ENCODE measurements at places on chromosomes 3 and 15. TPM values are rescaled to one million over a fixed set of nuclear protein-coding genes. Genes with fewer than 3 reads are reported as not detected.

TUSC7 gene
- total RNA-seq: not detected

DNAJA4 gene
- total RNA-seq: 4.6 TPM

TERC gene
- total RNA-seq: 12.4 TPM

DNA sequence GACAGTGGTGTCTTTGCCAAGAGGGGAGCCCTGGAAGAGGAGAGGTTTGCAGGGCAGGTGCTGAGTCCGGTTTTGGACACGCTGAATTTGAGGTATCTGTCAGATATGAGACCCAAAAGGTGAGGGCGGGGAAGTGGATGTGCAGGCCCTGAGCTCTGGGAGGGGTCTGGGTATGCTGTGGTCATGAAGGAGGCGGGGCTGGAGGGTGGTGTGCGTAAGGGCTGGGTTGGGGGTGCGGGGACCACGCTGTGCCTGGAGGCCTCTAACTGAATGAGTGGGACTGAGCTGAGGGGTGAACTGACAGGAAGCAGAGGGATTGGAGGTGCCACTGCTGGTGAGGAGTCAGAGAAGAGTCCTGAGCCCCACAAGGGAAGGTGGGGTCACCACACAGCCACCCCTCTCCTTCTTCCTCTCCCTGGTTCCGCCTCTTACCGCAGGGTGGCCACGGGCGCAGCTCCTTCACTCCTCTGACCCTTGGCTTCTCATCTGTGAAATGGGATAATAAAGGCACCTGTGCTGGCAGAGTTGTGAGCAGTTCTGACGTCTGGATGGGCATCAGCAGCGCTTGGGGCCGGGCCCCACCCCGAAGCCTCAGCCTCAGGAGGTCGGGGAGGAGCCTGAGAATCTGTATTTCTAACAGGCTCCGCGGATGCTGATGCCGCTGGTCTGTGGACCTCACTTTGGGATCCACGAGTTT is 28.8 kb downstream of the PSTPIP1 start:
- no peak overlapping the region for H3K4me3 ChIP-seq
- no peak for DNase-seq
- H3K27me3 ChIP-seq: peaks cover 34% of the 10 kb centered on the region
- no peak overlapping the region for H3K27ac ChIP-seq
- H3K4me1 ChIP-seq: no peaks in the 10 kb centered on the region
- no peaks in the 10 kb centered on the region for H3K36me3 ChIP-seq

DNA sequence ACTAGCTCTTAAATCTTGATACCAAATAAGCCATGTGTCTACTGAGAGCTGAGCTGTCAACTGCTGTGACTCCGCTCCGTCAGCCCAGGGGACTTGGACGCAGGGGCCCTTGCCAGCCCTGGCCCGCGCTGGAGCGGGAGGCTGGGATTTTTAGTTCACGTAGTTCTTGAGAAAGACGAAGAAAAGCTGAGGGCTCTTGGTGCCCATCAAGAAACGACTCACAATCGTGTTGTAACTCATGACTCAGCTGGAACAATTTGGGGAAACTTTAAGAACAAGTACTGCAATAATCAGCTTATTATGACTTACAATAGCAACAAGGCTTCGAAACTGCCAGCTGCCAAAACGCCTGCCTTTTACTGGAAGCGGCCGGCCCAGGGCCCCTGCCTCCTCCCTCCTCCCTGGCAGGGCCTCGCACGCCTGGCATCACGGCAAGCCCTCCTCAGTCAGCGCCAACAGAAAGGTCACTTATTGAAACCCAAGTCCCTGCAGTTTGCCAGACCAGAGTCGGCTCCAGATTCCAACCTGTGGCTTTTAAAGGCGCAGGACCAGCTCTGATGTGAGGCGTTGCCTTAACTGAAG is 60.3 kb downstream of the RGMA start:
- peaks cover 13% of the 10 kb centered on the region for H3K36me3 ChIP-seq
- H3K4me1 ChIP-seq: peaks cover 4% of the 10 kb centered on the region
- no peak for DNase-seq
- H3K4me3 ChIP-seq: no peak overlapping the region
- peak overlapping the region; percentile 37 for H3K27ac ChIP-seq

DOCK3 gene
- 10.0 TPM for total RNA-seq

GRCh38 chr15:64324165-64324877 is 31.7 kb downstream of the CSNK1G1 start:
- no peak overlapping the region for H3K27ac ChIP-seq
- no peaks in the 10 kb centered on the region for H3K4me1 ChIP-seq
- H3K27me3 ChIP-seq: no peaks in the 10 kb centered on the region

C2CD4A gene
- total RNA-seq: 0.17 TPM

DNA sequence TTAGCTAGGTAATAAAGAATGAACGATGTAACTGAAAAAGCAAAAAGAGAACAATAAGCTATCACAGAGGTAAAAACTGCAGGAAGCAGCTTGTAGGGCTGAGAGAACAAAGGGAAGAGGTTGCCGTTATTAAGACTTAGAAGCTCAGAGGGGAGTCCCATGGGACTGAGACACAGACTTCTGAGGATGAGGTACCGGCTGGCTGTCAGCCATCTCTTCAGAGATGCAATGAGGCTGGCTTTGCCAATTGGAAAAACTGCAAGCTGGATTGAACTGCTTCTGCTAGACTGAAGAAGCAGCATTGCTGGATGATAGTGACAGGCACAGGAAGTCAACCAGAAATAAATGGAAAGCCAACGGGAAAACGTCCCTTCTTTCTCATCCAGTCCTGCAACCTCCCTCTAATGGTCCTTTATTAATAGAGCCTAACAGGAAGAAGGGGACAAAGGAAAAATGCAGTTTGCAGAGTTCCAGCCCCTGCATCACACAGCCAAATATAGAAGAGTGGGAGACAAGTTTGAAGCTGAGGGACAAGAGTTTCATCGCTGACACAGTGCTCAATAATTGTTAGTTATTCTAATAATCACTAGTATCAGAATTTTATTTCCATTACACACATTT is 21.1 kb upstream of the KLHL6 start:
- H3K27ac ChIP-seq: no peak overlapping the region
- no peak overlapping the region for H3K4me3 ChIP-seq
- H3K4me1 ChIP-seq: no peaks in the 10 kb centered on the region
- no peaks in the 10 kb centered on the region for H3K36me3 ChIP-seq

CYP8B1 gene
- total RNA-seq: not detected

MESP2 gene
- not detected for total RNA-seq

DNA sequence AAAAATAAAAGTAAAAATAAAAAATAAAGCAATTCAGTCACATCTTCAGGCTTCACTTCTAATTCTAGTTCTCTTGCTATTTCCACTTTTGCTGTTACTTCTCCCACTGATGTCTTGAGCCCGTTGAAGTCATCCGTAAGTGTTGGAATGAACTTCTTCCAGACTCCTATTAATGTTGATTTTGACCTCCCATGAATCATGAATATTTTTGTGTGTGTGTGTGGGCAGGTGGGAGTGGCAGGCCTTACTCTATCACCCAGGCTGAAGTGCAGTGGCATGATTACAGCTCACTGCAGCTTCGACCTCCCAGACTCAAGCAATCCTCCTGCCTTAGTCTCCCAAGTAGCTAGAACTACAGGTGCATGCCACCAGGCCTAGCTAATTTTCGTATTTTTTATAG is 10.7 kb downstream of the USP4 start:
- H3K27me3 ChIP-seq: no peaks in the 10 kb centered on the region
- H3K36me3 ChIP-seq: peaks cover 28% of the 10 kb centered on the region
- no peaks in the 10 kb centered on the region for H3K4me1 ChIP-seq
- no peak overlapping the region for H3K27ac ChIP-seq
- H3K4me3 ChIP-seq: no peak overlapping the region

GRCh38 chr15:65020419-65020818 is 9.0 kb downstream of the MTFMT start:
- H3K4me1 ChIP-seq: peaks cover 4% of the 10 kb centered on the region
- no peak overlapping the region for H3K4me3 ChIP-seq
- peaks cover 18% of the 10 kb centered on the region for H3K36me3 ChIP-seq
- no peak overlapping the region for H3K27ac ChIP-seq
- no peak for DNase-seq

CLDN18 gene
- 19.5 TPM for total RNA-seq

DNA sequence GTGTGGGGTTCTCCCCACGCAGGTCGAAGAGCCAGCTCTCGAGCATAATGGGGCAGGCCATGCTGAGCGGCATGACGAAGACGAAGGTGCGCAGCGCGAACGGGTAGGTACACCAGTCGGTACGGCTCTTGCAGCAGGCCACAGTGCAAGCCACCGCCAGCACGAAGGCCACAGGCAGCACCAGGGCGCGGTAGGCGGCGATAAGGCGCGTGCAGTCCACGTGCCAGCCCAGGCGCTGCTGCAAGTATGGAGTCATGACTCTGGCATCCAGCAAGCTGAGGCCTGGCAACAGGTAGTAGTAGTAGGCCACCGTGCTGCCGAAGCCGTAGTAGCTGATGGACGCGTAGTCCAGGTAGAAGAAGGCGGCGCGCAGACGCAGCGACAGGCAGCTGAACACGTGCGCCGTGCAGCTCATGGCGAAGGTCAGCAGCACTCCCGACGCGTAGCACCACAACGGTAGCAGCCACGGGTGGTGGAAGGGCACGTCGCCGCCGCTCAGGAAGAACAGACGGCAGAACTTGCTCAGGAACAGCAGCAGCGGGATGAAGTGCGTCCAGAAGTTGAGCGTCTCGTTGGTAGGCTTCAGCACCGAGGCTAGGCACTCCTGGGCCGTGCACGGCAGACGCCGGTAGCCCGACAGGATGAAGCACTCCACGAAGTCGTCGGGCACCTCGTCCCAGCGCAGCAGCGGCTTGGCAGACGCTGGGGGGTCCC is 797 bp downstream of the PAQR9 start:
- H3K27me3 ChIP-seq: peaks cover 22% of the 10 kb centered on the region
- peaks cover 9% of the 10 kb centered on the region for H3K4me1 ChIP-seq
- H3K4me3 ChIP-seq: peak overlapping the region; percentile 83
- peak overlapping the region; percentile 94 for H3K27ac ChIP-seq
- DNase-seq: no peak

FBXL22 gene
- 0.31 TPM for total RNA-seq

DNA sequence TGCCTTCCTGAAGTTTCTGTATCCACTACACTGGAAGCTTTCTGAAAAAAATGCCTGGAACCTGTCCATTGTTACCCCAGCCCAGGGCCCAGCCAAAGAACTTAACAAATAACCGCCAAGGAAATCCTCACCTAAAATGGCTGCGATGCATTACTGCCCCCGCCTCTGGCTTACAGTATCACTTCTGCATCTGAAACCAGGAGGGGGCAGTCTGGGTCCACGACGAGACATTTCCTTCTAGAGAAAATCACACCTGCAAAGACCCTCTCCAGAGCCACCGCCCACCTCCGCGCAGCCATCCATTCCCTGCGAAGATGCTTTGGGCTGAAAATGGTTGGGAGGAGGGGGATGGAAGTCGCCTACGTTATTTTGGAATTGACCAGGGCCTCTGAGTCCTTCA is 22.4 kb upstream of the CELF6 start:
- H3K27ac ChIP-seq: peak overlapping the region; percentile 24
- H3K36me3 ChIP-seq: no peaks in the 10 kb centered on the region
- H3K4me3 ChIP-seq: no peak overlapping the region
- no peak for DNase-seq
- no peaks in the 10 kb centered on the region for H3K27me3 ChIP-seq
- no peaks in the 10 kb centered on the region for H3K4me1 ChIP-seq

RPP25 gene
- total RNA-seq: 0.74 TPM

- no peak for DNase-seq
- H3K4me3 ChIP-seq: no peak overlapping the region
- H3K27me3 ChIP-seq: no peaks in the 10 kb centered on the region
- H3K27ac ChIP-seq: no peak overlapping the region
- H3K4me1 ChIP-seq: no peaks in the 10 kb centered on the region
Observed at GRCh38 chr15:39613271-39613670, 32.4 kb downstream of the THBS1 start.

GRCh38 chr15:56871185-56871584 is 47.3 kb upstream of the TCF12 start:
- DNase-seq: no peak
- H3K27ac ChIP-seq: peak overlapping the region; percentile 69
- H3K27me3 ChIP-seq: no peaks in the 10 kb centered on the region
- peaks cover 16% of the 10 kb centered on the region for H3K4me1 ChIP-seq
- no peak overlapping the region for H3K4me3 ChIP-seq
- no peaks in the 10 kb centered on the region for H3K36me3 ChIP-seq

DNA sequence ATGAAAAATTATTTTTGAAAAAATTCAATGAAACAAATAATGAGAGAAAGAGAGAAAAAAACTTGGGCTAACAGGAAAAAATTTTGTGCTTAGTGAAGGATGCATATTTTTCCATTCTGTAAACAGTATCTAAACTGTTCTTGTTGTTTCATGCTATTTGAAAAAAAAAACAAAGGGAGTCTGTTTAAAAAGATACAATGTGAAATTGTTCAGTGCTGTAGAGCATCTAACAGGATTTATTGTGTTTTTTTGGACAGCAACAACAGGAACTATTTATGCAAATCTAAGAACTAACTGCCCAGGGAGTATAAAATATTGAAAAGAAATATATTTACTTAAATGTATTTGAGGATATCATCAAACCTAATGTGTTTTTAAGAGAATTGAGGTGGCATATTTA is 55.1 kb downstream of the PEX5L start:
- no peak overlapping the region for H3K4me3 ChIP-seq
- no peaks in the 10 kb centered on the region for H3K4me1 ChIP-seq
- no peak overlapping the region for H3K27ac ChIP-seq
- DNase-seq: no peak

CTXN2 gene
- 0.38 TPM for total RNA-seq

NMNAT3 gene
- total RNA-seq: 3.5 TPM

GRCh38 chr3:187188931-187189330 is 8.4 kb upstream of the RTP1 start:
- H3K36me3 ChIP-seq: no peaks in the 10 kb centered on the region
- H3K27me3 ChIP-seq: peaks cover 6% of the 10 kb centered on the region
- no peak overlapping the region for H3K27ac ChIP-seq
- peaks cover 3% of the 10 kb centered on the region for H3K4me1 ChIP-seq
- no peak for DNase-seq
- no peak overlapping the region for H3K4me3 ChIP-seq

PRSS50 gene
- total RNA-seq: 1.9 TPM

NR1I2 gene
- 0.62 TPM for total RNA-seq

HGD gene
- total RNA-seq: 11.9 TPM

DNA sequence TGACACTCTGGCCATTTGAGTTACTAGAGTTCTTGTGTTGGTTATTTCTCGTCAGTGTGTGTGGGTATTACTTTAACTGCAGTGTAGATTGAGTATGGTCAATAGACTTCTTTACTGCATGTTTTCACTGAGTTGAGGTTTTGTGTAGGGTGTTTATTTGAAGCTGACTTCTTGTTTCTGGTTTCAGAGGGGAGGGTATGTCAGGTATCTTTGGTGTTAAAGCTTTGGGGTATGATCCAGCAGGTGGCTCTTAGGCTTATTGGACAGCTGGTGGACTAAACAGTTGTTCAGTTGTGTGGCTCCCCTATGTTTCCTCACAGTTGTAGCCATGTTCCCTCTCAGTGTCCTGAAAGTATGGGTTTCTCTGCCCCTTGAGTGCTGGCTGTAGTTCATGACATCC is 72.0 kb downstream of the AKAP13 start:
- H3K36me3 ChIP-seq: peaks cover 38% of the 10 kb centered on the region
- no peak overlapping the region for H3K27ac ChIP-seq
- H3K27me3 ChIP-seq: no peaks in the 10 kb centered on the region
- no peak overlapping the region for H3K4me3 ChIP-seq

DNA sequence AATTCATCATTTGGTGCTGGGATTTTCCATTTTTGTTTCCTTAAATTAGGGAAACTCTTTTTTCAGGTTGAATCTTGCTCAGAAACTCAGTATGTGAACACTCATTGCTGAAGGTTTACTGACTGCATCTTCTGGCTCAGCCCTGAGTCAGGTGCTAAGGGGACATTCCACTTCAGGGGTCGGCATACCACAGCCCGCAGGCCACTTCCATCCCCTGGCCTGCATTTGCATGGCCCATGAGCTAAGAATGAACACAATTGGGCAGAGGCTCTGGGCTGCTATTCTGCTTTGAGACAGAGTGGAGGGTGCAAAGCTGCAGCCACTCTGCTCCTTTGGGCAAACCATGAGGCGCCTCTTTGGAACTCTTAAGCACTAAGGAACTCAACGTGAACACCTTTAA is 165.0 kb downstream of the FEZF2 start:
- peaks cover 4% of the 10 kb centered on the region for H3K4me1 ChIP-seq
- H3K36me3 ChIP-seq: no peaks in the 10 kb centered on the region
